AG04449 (cell line): ENCODE measurements at places on chromosomes 4 and X.

DNA sequence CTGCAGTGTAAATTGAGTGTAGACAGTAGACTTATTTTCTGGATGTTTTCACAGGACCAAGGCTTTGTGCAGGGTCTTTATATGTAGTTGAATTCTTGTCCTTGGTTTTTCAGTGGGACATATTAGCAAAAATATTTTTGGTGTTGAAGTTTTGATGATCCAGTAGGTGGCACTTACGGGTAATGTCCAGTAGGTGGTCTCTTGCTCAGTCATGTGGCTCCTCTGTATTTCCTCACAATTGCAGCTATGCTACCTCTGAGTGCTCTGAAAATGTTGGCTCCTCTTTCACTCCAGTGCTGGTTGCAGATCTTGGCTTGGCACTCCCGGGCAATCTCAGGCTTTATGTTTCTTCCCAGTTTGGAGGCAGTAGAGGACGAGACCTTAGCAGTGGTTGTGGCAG, 419.8 kb upstream of the AMOT start:
- no peak for DNase-seq

DNA sequence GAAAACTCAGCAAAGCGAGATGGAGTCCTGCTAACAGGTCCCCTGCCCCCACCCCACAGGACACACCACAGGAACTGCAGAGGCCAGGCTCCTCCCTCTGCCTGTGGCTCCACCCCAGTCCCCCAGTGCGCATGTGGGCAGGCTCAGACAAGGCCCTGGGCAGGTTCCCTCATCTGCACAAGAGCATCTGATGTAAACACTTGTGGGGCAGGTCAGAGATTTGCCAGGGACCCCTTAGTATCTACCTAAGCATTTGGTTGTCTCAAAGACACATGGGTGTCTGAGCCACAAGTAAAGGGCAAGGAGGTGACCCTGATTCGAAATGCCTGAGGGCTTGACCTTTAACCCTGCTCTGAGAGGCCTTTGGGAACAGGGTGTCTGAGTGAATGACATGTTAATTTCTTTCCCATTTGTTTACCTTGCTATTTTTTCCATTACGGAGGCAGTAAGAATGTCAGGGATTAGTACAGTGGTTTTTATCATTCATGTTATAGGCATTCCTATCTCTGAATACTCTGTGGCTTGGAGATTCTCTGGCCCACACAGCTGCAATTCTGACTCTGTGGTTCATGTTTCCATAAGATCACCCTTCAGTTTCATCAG, 85.3 kb downstream of the ZNF518B start:
- no peak for DNase-seq

DNA sequence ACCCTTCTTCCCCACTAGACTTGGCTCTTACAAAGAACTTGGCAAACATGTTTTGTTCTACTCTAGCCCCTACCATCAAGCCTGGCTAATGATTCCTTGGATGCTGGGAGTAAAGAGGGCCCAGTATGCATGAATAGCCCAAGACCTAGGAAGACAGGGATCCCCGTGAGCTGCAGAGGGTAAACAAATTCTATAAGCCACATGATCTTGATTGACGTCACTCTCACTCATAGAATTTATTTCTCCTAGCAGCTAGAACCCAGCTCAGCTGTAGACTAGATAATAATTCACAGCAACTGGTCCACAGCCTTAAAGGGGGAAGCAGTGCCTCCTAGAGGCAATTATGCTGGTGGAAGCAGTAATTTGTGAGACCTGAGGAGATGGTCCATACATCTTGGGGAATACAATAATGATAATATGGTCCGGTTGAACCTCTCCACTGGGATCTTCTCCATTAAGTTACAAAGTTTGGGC, 16.1 kb upstream of the USO1 start:
- DNase-seq, result no peak

DNA sequence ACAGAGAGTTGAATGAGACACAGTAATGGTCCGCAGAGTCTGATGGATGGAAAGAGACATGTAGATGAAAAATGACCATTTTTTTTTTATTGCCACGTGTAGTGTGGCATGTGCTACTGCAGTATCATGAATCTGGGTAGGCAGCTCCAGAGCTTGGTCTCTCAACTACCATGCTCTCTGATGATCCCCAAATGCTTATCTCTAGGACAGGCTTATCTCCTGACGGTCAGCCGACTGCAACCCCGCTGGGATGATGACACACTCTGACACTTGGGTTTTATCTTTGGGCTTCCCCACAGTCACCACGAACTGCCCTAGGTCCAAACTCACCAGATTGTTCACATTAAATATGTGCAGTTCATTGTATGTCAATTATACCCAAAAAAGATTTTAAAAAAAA, 239.7 kb downstream of the QDPR start:
- DNase-seq, result no peak

DNA sequence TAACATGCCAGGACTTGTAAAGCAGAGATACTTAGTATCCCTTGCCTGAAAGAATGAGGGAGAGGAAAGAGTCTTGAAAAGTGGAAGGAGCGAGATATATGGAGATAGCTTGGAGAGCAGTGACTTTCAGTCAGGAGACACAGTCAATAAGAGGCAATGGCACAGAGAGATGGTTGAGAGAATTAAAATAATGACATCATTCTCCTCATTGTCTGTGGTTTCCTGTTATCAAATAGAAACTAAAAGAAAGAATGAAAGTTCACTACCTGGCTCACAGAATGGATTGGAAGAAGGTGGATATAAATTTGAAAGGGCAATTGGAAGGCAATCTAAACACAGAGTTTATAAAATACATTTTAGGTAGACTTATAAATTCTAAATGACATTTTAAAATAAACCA, 760.2 kb upstream of the AADAT start:
- DNase-seq, result no peak

DNA sequence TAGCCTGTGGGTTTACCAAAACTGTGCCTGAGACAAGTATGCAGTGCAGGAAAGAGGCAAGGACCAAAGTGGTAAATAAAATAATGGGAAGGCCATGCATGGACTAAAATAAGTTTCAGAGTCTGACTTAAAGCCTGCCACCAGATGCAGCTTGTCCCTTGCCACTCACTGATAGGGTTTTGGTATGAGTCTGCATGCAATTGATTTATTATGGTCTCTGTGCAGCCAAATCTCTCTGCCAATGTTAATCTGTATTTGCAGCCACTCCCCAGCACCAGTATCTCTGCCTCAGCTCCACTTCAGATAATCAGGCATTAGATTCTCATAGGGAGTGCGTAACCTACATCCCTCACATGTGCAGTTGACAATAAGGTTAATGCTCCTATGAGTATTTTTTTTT, 5.5 kb upstream of the FGF2 start:
- no peak for DNase-seq

- DNase-seq, result no peak
These were observed 46.7 kb downstream of the GRIA3 start for GRCh38 chrX:123230798-123231197.

- DNase-seq, result peak; percentile 24
These were observed 178.5 kb downstream of the NHS start for GRCh38 chrX:17553469-17553868.

- no peak for DNase-seq
These were observed 176.2 kb downstream of the CBR4 start for GRCh38 chr4:168833881-168834280.

DNA sequence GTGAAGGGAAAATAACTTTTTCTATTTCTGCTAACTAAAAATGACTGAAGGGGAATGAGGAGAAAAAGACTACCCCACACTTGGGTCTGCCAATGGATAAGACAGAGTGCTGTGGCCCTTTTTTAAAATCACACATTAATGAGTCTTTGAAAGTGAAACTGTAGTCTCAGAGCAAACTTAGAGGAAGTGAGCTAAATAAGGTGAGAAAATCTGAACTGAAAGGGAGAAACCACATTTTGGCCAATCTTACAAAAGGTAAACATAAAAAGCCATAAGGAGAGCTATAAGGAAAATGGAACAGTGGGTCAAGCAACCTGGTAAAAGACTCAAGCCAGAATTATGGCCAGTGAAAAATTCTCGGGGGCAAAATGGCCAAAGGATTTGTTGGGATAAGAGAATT, 755.1 kb upstream of the IGFBP7 start:
- DNase-seq, result no peak

DNA sequence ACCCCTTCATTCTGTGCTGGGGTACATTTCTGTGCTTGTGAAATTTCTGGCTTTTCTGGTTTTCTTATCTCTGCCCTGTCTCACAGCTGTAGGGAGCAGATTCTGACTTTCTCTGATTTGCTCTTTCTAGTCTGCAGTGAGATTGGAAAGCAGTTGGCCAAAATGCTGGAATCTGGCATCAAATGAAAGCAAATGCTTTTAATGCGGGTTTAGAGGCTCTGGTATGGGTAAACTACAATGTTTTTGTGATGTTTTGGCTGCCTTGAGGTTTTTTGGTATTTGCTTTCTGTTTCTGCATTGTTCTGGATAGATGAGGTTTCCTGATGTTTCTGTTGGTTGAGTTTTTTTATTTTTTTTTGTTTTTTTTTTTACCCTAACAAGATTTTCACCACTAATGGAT, 23.8 kb downstream of the SMIM20 start:
- no peak for DNase-seq

GRCh38 chrX:129238011-129238410, 285.3 kb downstream of the SMARCA1 start:
- no peak for DNase-seq

GRCh38 chrX:154382483-154383069, 3.5 kb downstream of the EMD start:
- no peak for DNase-seq
